ENCODE measurements at places on chromosomes 3 and 15.

DNA sequence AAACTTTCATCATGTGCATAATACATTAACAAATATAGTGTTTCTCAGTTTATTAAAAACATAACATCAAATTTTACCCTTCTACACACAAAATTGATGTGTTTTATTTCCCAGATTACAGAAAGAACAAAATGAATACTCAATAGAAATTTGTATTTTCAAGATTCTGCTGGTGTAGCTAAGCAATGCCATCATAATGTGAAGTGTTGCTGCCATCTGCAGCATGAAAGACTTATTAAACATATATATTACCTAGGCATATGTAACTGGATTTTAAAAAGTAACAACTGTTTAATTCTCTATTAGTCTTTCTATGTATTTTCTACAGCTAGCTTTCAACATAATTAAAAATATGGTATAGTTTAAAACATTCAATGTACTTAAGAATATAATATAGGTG is 27.5 kb downstream of the PLSCR5 start:
- DNase-seq: peak; percentile 58

GRCh38 chr15:32831485-32831884 is 113.7 kb downstream of the GREM1 start:
- DNase-seq: peak; percentile 67

DNA sequence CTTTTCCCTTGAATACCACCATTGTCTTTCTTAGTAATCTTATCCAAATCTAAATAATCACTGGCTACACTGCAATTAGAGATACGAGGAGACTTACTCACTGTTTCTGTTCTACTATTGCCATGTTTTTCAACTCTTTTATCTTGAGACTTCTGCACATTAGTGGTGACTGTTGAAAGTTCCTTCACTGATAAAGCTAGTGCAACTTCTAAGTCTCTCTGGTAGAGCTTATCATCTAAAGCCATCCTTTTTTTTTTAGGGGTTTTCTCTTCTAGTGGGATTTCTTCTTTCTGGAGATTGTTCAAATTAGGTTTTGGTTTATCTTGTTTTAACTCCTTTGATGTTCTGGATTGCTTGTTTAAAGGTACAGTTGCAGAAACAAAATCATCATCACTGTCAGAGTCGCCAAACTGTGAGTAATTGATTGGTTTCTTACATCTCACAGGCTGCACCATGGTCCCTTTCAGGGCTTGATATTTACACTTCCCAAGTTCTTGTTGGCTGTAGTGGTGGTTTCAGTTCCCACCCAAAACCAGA is 37.7 kb downstream of the NCK1 start:
- no peak for DNase-seq

DNA sequence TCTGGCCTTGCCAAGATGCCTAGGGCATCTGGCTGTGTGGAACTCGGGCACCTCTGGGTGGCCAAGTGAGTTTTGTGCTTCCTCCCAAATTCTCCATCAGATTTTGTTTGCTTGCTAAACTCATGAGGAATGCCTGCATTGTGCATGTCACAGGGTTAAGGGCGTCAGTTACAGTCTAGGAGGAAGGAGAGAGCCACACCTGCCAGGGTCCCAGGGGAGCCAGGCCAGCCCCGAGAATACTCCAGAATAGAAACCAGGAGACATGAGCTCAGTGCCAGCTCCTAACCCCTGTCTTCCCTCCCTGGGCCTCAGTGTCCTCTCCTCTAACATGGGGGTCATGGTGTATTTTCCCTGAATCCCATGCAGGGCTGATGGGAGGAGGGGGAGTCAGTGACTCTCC is 22.0 kb upstream of the SKOR1 start:
- no peak for DNase-seq

GRCh38 chr3:161016417-161017313 is 88.5 kb downstream of the B3GALNT1 start:
- DNase-seq: no peak

- DNase-seq: peak; percentile 93
Observed at GRCh38 chr3:87333393-87333892, 57.1 kb upstream of the POU1F1 start.

Measured in EH (cell line).